ENCODE measurements at places on chromosomes 11 and 22. TPM values are rescaled to one million over a fixed set of nuclear protein-coding genes. Genes with fewer than 3 reads are reported as not detected.

- DNase-seq: no peak
These were observed 255.8 kb downstream of the TBC1D22A start for GRCh38 chr22:47018010-47018910.

DNA sequence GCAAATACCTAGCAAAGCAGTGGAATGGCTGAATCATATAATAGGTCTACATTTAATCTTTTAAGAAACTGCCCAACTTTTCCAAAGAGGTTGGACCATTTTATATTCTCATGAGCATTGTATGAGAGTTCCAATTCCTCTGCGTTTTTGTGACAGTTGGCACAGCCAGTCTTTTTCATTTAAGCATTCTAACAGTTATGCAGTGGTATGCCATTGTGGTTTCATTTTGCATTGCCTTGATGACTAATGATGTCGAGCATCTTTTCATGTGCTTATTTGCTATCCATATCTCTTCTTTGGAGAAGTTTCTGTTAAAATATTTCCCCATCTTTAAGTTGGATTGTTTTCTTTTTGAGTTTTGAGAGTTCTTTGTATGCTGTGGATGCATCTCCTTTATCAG lies 38.7 kb downstream of the EIF3F start:
- no peak for DNase-seq

DNA sequence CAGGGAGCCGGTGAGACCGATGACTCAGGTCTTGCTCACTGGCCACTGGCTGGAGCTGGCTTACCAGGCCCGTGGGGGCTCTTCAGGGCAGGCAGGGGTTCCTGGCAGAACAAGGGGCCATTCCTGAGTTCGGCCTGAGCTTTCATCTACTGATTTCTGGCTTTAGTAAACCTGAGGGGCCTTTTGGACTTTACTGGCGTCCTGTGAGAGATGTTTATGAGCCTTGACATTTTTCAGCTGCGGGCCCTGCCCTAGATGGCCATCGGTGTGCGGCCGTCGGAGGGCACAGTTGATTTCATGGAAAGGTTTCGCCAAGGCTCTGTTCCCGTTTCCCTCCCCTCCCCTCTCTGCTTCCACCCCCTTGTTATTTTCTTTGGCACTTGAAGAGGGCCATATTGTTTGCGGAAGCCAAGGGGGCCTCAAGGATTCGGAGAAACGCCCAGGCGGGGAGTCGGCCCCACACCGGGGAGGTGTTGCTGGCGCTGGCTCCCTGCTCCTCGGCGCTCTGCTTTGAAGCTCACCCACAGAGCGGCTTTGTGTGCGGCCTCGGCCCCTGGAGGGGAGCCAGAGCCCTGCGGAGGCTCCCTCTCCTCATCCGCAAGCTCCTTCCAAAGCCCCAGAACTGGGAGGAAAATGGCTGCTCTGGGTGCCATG lies 17.7 kb downstream of the ELF5 start:
- no peak for DNase-seq

The ZC3H12C gene
- total RNA-seq: 10.5 TPM

The TRIM29 gene
- 206 TPM for total RNA-seq

GRCh38 chr11:121482231-121483129 lies 29.7 kb upstream of the SORL1-AS1 start:
- no peak for DNase-seq

GRCh38 chr11:103736315-103737036 lies 300.0 kb upstream of the DDI1 start:
- DNase-seq: no peak

The TMEM132A gene
- total RNA-seq: 12.4 TPM

GRCh38 chr11:11163236-11163635 lies 189.8 kb downstream of the CSNK2A3 start:
- no peak for DNase-seq

The POU2AF2 gene
- total RNA-seq: not detected

DNA sequence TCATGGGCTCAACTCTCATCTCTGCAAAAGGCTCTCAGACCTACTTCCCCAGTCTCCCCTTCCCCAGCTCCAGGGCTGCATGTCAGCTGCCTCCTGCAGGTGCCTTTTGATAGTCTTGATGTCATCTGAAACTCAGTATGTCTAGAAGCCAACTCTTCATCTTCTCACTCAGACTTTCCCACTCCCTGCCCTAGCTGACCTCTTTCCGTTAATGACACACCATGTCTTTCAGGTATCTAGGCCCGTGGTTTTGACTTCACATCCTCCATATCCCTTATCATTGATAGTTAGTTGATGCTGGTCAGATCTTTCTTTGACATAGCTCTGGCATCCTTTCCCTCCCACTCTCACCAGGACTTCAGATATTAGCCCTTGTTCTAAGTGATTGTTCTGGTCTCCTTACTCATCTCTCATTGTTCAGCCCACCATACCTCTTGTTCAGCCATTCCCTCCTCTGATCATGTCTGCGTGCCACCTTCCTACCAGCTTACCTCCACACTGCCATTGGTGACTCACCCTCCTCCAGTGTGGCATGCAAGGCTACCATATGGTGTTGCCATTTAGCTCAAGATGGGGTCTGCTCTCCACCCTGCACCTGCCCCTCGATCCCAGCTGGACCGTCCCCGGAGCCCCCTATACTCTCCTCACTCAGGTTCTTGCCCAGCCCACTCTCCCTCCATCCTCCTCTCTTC lies 18.4 kb downstream of the TTC12 start:
- DNase-seq: no peak

The TRPC6 gene
- total RNA-seq: 34.8 TPM
